SIG-M5 (cell line): ENCODE measurements at places on chromosomes 2 and 18.

- DNase-seq: no peak
Measured at GRCh38 chr2:608711-609110, 68.5 kb downstream of the TMEM18 start.

DNA sequence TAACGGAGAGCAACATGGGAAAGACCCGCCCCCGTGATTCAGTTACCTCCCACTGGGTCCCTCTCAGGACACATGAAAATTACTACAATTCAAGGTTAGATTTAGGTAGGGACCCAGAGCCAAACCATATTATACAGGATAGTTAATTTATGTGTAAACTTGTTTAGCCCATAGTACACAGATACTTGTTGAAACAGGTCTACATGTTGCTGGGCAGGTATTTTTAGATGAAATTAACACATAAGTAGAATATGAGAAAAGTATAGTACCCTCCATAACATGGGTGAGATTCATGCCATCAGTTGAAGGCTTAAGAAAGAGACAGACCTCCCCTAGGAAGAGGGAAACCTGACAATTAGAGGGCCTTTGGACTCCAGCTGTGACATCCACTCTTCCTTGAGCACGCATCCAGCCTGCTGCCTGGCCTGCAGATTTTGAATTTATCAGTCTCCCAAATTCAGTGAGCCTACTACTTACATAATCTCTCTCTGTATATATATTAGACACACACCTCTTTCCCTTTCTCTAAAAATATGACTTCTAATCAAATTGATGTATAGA, 463.5 kb upstream of the NETO1 start:
- no peak for DNase-seq

GRCh38 chr18:54606835-54607212, 15.8 kb downstream of the DYNAP start:
- DNase-seq: no peak

GRCh38 chr2:151192681-151193080, 69.0 kb downstream of the RBM43 start:
- no peak for DNase-seq

DNA sequence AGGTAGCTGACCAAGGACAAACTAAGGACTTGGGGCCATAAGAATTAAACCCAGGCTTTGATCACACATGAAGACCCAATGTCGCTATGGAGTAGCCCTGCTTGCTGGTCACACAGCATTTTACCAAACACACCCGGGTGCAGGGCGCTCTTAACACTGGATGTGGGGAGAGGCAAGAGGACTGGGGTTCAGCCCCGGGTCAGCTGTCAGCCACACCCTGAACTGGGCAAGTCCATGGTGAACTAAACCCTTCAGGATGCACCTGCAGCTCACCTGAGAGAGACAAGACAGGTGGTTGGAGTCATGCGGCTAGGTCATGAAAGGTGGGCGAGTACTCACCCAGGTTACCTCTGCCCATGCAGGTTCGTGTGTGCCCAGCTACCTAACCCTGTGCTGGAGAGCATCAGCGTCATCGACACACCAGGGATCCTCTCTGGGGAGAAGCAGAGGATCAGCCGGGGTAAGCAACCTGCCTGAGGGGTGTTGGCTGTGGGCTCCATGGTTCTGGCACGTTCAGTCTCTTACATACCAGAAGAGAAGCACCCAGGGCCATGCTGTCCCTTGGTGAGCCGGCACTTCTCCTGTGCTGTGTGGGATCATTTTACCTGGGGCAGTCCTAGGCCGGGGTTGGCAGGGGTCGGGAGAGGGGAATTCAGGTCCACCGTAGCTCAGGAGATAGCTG, 15.2 kb downstream of the EHD3 start:
- DNase-seq: no peak

DNA sequence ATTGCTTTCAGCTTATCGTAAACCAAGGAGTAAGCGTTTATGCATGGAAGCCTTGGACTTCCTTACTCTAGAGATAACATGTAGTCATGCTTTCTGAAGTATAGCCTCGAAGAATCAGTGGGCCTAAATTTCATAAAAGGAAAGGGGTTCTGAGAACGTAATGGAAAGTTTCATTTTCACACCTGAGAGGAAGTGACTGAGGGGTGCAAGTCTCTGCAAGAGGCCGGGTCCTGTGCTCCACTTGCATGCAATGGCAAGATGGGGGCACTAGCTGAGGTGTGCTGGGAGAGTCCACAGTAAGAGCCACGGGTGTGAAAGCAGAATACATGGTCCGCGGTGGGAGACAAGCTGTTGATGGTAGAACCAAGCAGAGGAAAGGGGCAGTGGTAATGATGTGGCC, 36.5 kb upstream of the C1D start:
- DNase-seq: no peak

DNA sequence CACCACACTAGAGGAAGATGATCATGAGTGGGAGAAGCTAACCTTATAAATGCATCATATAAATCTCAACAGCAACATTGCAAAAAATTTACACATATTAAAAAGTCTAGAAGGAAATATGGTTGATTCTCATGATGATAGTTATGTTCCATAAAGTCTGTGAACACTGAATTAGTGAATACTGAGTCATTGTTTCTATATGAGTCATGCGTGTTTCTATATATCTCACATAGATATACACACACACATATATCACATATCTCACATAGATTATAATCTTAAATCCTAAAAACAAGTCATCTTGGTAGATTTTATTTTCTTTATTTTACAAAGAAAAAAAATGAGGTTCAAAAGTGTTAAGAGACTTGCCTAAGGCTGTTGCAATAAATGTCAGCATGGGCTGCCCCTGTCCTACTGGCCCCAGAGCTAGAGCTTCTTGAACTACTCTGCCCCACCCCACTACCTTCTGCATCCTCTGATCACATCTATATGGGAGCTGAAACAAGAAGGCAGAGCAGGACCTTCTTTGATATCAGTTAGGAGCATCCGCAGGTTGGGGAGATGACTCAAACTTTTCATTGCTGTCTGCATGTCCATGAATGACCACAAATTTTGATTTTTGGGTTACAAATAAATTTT, 81.8 kb upstream of the ADAM23 start:
- no peak for DNase-seq

- no peak for DNase-seq
Measured at GRCh38 chr2:158656492-158657229, 138.5 kb upstream of the DAPL1 start.

DNA sequence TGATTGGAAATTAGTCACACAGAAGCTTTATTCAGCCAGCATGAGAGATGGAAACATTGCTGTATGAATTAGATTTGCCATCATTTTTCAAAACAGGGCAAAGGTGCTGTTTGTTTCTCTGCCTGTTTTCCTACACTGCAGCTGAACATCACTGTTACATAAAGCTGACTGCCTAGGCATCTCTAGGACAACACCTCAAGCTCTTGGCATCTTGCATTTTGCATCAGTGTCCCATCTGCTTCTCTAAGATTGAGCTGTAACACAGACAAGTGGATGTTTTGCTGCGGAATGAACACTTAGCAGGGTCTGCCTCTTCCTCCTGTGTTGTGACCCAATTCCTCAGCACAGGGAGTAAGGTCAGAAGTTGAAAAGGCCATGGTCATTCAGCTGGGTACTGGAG, 4.9 kb downstream of the CCT7 start:
- no peak for DNase-seq

DNA sequence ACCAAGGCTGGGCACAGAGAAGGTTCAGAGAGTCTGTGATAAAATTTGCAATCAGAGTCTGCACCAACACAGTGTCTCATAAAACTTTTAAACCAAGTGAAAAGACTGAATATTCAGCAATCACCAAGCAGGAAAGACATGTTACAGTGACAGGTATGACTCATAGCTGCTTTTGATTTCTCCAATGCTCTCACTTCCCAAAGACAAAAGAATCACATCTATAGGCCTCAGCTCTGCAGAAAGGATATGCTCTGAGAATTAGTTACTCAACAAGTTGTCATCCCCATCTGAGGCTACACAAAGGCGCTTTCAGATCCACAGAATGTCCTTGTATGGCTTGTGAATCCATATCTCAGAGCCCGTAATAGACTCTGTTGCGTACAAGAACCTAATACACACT, 92.5 kb downstream of the KCNF1 start:
- peak; percentile 64 for DNase-seq

DNA sequence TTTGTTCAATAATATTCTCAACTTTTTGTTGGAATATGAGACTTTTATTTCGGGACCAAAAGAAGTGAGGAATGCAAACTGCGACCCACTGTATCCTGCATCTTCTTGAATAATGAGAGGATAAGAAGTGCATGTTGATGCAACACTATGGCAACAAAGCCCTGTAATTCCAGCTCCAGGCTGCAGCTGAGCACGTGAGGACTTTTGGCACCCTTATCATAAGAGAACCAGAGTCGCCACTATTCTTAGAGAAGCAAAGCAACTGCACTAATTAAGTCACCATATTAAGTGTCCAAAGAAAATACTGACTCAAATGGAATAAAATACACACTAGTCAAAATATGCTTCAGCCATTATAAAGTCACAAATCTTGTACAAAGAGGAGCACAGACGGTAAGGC, 65.8 kb downstream of the FAM210A start:
- DNase-seq: no peak
